Stimulated activated naive CD8-positive, alpha-beta T cell treated with anti-CD3 and anti-CD28 coated beads, Interleukin-15, Interleukin-2, amounts not matched to agents 100 U/mL and 50 U/mL, for 24 hours (primary cell): ENCODE measurements at places on chromosomes 6 and 20.

DNA sequence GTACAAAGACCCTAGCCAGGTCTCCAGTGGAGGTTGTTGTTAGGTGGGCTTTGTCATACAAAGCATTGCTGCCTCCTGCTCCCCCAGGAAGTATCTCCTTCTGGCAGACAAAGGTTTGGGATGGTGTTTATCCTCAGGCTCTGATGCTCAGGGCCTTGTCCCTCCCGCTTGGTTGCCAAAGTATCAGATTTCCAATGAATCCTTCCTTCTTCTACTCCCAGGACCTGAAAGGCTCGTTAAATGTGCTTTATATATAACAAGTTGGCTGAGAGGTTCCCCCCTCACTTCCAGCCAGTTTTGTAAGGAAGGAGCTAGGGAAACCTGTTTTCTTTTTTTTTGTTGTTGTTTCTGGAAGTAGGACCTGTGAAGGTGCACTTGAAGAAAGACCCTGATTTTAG lies 14.4 kb downstream of the PTK7 start:
- DNase-seq: no peak

- peak; percentile 37 for DNase-seq
These were observed 45.6 kb upstream of the RAB23 start for GRCh38 chr6:57267586-57268293.

DNA sequence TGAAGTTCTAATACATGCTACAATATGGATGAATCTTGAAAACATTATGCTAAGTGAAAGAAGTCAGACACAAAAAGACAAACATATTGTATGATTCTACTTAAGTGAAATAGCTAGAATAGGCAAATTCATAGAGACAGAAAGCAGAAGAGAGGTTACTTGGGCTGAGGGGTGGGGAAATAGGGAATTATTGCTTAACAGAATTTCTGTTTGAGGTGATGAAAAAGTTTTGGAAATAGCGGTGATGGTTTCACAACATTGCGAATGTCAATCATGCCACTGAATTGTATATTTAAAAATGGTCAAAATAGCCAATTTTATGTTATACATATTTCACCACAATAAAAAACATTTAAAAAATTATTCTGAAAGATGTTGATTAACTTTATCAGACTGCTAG lies 6.1 kb downstream of the SLC26A8 start:
- DNase-seq: no peak

DNA sequence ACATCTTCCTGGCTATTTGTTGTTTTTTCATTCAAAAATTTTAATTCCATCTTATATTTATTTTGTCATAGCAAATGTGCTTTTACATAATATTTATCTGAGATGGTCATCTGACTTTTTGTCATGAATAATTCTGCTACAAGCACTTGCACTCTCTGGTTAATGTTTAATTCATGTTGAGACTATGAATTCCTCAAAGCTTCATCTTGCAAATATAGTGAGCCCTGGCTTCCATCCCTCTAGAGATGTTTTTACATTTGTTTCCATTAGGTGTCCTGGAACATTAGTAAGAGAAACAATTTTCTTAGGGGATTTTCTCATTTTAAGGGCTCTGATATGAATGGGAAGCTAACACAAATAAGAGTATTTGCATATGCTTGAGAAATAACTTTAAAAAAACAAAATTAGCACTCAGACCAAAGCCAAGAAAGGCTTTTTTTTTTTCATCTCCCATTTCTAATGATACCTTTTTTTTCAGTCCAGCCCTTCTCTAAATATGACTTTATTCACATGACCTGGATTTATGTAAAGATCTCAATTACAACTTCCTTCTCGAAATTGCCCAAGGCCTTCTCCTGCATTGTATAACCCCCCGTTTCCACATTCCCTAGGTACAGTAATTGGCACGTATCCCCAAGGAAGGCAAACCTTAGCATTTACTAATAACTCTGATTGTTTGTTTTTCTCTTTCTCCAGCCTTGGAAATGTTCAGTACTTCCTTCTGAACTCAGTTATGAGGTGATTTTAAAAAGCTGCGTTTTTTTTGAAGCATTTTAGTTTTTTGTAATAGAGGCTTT lies 797.0 kb upstream of the GJE1 start:
- no peak for DNase-seq

- no peak for DNase-seq
These were observed 5.2 kb upstream of the TBCC start for GRCh38 chr6:42751055-42751454.

- DNase-seq: no peak
These were observed 318.0 kb downstream of the DOK5 start for GRCh38 chr20:54793291-54793992.

DNA sequence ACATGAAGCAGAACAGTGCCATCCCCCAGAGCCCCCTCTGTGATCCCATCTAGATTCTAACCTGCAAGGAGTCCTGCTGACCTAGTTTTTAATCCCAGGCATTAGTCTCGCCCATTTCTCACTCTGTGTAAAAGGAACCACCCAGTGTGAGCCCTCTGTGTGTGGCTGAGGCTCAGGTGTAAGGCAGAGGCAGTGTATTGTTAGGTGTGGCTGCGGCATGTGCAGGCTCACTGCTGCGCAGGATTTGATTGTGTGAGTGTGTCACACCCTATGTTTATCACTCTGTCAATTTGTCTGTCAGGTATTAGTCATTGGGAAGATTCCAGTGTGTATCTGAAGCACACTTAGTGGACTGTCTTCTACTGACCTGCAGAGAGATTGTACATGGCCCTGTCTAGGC lies 13.7 kb upstream of the CST8 start:
- DNase-seq: no peak

DNA sequence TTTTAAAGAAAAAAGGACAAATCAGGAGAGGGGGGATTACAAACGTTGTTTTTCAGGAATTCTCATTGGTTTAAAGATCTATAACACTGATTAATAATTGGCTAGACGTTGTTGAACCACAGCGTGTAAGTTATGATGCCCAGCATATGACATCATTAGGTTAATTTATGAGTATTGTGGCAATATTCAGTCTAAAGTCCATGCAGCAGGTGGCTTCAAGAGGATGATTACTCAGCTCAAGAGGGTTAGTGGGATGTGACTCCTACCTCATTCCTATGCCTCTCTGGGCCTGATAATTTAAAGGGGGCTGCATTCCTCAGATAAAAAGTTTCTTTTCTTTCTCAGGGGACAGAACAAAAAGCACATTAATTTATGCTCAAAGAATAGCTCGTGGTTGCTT lies 1309.0 kb downstream of the EPHA7 start:
- DNase-seq: no peak

GRCh38 chr6:47298475-47298874 lies 11.2 kb downstream of the TNFRSF21 start:
- no peak for DNase-seq

DNA sequence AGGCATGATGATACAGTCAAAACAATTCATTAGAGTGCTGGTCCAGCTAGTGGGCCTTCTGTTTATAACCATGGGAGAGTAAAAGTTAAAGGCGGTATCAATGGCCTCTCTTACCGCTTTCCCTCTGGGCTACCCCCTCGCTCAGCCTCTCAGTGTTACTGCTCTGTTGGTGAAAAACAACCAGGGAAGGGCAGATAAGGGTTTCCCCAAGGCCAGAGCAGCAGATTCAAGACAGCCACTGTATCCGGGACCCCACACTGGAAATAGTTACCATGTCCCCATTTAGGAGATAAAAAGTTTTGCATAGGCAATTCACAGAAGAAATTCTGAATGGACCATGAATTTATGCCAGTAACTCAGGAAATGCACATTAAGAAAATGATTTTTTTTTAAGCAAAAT lies 13.4 kb downstream of the SCGN start:
- DNase-seq: no peak

- DNase-seq: no peak
These were observed 123.9 kb downstream of the INSM1 start for GRCh38 chr20:20491784-20492264.

GRCh38 chr20:61975407-61976129 lies 90.1 kb downstream of the TAF4 start:
- DNase-seq: no peak

- no peak for DNase-seq
These were observed 97.5 kb upstream of the RPS6KA2 start for GRCh38 chr6:166724576-166724975.

GRCh38 chr20:13174402-13174801 lies 46.7 kb upstream of the ISM1 start:
- no peak for DNase-seq

DNA sequence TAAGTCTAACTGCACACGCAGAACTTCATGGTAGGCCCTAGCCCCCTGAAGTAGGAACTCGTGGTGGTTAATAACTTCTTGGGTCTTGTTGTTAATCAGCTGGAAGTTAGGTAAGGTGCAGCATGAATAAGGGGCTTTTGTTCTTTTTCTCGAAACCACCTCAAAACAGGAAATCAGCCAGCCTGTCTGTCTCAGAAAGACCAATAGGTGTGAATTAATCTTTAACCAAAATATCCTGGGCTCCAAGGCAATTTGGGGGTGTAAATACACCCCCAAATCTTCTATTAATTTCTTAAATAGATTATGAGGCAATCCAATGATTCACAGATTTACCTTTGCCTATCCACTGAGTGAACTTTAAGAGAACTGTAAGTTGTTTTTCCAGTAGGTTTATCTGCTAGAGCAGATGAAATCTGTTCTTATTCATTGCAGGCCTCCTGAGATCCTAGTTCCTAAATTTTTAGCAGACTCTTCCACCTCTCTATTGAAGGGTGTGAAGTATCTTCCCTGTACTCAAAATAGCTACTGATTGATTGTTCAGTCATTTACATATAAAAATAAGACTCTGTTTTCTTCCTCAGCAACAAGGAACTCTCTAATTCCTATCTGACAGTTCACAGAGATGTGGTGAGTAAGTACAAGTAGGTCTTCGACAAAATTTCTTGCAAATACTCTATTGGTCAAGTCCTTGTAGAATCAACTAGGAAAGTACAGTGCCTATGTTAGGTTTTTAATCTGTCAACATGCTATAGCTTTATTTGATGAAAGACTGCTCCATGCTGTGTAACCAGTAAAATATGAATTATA lies 427.1 kb upstream of the NOX3 start:
- DNase-seq: no peak

- DNase-seq: no peak
These were observed 55.1 kb downstream of the GCNT2 start for GRCh38 chr6:10576226-10576625.

DNA sequence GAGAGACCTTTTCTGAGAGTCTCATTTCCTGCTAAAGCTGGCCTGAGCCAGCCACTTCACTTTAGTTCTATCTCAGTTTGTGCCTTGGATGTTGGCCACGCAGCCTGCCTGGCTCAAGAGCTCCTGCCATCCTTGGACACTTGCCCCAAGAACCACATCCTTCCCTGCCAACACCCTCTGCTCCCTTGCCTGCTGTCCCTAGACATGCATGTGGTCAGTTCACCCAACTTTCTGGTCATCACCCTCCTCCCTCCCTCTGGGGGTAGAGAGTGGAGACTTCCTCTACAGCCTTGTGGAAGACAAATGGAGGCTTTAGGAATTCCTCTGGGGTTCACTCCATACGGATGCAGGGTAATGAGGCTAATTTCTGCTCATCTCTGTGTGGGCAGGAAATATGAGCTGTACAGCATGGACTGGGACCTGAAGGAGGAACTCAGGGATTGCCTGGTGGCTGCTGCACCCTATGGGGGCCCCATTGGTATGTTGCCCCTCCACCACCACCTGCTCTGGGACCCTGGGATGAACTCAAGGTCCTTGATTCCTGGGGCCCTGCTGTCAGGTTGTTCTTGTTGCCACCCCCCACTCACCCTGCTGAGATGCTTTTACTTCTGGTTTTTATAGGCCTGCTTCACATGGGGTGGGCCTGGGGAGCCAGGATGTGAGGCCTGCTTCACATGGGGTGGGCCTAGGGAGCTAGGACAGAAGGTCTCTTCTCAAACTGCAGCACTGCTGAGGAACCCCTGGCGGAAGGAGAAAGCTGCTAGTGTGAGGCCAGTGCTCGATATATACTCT lies 13.8 kb upstream of the PTPRA start:
- no peak for DNase-seq

DNA sequence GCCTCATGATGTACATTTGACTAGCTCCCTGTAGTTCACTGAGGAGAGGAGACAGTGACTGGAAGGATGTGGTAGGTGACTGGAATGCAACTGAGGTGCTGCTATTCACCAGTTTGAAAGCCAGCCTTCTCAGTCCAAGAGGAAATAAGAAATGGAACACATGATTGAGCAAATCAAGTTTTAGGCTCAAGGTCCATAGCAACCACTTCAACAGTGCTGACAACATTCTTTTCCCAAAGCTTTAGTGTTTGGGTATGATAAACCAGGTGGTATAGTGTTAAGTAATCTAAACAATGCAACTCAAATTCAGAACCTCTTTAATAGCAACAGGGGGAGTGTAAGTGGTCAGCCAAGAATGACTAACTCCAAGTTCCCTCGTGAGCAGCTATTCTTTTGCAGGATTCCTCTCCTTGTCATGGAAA lies 9.2 kb downstream of the ZHX3 start:
- no peak for DNase-seq

DNA sequence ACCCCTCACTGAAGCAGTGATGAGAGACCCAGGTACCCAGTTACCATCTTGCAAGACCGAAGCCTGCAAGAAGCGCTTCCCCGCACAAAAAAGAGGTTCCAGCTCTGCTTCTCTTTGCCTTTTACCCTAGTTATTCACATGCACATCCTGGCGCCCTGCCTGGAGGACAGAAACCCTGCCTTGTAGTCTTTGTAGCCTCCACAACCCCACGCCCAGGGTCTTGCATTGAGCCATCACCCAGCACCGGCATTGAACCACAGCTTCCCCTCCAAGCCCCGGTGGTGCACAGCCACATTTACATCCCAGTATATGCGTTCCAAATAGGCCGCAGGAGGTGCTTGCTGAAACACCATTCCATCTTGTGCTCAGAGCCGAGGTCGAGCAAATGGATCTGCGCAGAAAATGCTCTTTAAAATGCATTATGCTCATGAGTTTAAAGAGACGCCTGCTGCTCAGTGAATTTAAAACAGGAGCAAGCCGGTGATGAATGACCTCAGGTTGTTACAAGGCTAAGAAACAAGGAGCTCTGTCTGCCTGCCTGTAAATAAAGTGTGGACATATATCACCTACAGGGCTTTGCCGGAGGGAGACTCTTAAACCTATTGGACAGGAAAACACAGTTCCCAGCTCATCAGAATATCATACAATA lies 61.7 kb downstream of the GNAS-AS1 start:
- no peak for DNase-seq

GRCh38 chr6:95578106-95578410 lies 723 bp downstream of the MANEA start:
- no peak for DNase-seq

GRCh38 chr20:1331101-1331500 lies 2.2 kb upstream of the SDCBP2 start:
- no peak for DNase-seq

- DNase-seq: no peak
These were observed 3.3 kb downstream of the WFDC3 start for GRCh38 chr20:45788351-45788750.

GRCh38 chr6:55643861-55644260 lies 64.9 kb upstream of the HMGCLL1 start:
- no peak for DNase-seq

DNA sequence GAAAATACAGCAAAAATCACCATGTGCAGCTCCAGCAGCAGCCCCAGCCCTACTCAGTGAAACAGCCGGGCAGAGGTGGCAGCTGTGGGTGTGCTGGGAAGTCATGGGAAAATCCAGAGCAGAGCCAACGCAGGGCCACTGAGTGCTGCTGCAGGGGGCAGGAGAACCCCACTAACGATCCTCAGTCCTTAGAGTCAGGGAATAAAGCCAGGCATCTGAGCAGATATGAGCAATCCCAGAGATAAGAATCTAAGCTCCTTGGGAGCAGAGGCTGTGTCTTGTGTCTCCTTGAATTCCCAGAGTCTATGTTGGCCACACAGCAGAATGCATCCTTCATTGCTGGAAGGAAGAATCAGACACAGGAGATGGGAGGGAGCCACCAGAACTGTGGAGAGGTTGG lies 493.1 kb upstream of the MAP3K7 start:
- DNase-seq: no peak
